ENCODE measurements at places on chromosomes 7 and 10.
A peak's percentile ranks its signal among the peaks of the same experiment; 100 is the strongest.

DNA sequence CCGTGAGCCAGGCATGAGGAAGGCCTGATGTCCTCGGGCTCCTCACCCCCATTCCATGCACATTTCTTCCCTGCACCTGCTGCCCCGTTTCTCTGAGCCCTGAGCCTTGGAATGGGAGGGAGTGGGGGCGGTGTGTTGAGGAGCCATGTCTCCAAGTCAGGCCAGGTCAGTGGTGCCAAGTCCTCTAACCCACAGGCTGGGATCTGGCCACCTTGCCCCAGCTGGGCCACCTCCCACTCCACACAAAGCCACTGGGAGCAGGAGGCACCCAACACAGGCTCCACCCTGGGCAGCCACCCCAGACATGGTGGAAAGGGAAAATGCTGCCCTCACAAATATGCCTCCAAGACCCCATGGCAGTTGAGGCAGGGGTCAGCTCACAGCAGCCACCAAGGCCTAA, 27.7 kb downstream of the ZCCHC24 start:
- H3K4me3 ChIP-seq: no peak overlapping the region
- no peaks in the 10 kb centered on the region for H3K4me1 ChIP-seq
- no peaks in the 10 kb centered on the region for H3K27me3 ChIP-seq

DNA sequence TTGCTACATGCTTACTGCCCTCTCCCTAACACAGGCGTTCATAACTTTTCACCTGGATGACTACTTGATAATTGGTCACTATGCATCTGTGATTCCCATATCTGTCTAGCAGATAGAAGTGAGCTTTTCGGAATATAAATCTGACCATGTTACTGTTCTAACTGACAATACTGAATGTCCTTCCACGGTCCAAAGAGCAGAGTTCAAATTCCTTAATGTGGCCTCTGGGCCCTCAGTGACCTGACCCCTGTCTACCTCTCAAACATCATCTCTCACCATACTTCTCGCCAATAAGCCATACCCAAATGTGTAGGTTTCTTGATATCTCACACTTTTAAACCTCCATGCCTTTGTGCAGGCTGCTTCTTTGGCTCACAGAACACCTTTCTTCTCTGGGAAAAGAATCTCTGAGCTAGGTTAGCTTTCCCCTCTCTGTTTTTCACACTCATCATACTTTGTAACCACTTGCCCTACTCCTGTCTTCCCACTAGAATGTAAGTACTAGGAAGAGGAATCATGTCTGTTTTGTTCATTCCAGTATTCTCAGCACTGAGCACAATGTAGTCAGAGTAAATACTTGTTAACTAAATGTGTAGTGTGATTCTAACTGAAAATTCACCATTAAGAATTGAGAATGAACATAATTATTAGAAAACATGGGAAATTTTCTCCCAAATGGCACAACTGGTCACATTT, 39.2 kb upstream of the LRRC17 start:
- H3K27ac ChIP-seq: no peak overlapping the region
- H3K4me3 ChIP-seq: no peak overlapping the region

DNA sequence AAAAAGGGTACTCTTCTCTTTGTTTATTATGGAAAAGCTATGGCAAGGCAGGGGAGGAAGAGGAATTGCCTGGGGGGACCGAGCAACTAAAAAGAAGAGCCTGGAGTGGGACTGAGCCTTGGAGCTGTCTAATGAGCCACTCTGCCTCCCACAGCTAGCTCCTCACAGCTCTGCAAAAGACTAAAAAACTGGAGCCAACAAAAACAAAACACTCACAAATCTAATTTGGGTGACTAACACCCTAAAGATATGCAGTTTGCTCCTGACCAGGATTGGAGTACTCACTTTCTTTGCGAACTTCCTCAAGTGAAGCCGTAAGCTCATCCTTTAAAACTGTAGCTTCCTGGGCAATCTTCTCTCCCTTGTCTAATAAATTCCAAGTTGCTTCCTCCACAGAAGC, 89.4 kb downstream of the CTNNA3 start:
- H3K36me3 ChIP-seq: no peaks in the 10 kb centered on the region
- H3K27me3 ChIP-seq: no peaks in the 10 kb centered on the region
- no peak overlapping the region for H3K4me3 ChIP-seq
- no peaks in the 10 kb centered on the region for H3K4me1 ChIP-seq

- no peak overlapping the region for H3K4me3 ChIP-seq
- DNase-seq: peak; percentile 9
- H3K27me3 ChIP-seq: no peaks in the 10 kb centered on the region
These were observed 40.7 kb downstream of the ZCCHC24 start for GRCh38 chr10:79404690-79405131.

Data from body of pancreas (tissue), 4 donors.